ENCODE measurements at places on chromosomes 5 and 9. TPM values are rescaled to one million over a fixed set of nuclear protein-coding genes. Genes with fewer than 3 reads are reported as not detected.

The RASEF gene
- 0.12 TPM for total RNA-seq

The MLANA gene
- total RNA-seq, result not detected

DNA sequence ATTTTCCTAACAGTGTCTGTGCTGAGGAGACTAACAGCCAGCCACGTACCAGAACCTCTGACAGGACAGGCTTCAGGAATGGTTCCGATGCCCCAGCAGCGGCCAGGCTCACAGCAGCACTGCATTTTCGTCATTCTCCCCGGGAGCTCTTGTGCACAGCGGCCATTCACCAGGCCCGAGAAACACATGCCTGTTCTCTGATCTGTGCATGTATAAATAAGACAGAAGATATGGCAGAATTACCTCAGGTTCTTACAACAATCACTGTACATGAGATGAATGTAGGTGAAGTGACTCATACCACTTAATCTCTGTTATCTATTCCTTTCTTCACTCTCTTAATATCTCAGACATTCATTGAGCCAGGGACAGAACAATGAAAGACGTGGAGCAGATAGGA lies 143.0 kb downstream of the FBN2 start:
- DNase-seq, result no peak

GRCh38 chr9:131138676-131139075 lies 13.3 kb downstream of the NUP214 start:
- DNase-seq, result no peak

DNA sequence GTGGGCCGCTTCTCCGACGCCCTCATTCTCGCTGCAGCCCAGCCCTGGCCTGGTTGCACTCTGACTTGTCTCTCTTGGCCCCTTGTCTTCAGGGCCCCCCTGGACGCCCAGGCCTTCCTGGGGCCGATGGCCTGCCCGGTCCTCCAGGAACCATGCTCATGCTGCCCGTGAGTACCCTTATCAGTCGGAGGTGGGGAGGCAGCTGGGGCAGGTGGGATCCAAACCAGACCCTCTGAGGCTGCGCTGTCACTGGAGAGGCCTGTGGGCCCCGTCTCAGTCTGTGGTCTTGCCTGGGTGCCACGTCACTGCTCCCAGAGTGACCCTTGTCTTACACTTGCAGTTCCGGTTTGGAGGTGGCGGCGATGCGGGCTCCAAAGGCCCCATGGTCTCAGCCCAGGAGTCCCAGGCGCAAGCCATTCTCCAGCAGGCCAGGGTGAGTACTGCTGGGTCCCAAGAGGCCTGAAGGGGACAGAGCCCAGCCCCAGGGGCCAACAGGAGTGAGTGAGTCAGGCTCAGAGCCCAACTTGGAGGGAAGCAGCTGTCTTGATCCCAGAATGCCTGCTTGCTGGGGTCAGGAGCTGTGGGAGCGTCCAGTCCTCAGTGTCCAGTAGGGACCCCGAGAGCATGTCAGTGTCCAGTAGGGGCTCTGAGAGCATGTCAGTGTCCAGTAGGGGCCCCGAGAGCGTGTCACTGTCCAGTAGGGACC lies 109.0 kb downstream of the COL5A1 start:
- no peak for DNase-seq

DNA sequence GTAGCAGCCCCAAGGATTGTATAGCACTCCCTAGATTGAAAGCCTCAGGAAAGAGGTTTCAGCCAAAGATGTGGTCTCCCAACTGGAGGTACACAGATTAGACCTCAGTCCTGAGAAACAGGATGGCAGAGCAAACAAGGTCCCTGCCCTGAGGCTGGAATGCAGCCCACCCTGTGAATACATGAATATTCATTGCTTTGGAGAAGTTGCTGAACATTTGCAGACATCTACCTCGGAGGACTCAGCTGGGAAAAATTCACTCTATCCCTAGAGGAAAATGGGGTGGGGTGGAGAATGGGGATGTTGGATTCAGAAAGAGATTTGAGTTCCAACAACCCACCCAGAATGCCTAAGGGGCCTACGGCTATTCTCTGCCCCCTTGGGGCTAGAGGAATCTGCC lies 129.4 kb downstream of the SLIT3 start:
- DNase-seq, result no peak

DNA sequence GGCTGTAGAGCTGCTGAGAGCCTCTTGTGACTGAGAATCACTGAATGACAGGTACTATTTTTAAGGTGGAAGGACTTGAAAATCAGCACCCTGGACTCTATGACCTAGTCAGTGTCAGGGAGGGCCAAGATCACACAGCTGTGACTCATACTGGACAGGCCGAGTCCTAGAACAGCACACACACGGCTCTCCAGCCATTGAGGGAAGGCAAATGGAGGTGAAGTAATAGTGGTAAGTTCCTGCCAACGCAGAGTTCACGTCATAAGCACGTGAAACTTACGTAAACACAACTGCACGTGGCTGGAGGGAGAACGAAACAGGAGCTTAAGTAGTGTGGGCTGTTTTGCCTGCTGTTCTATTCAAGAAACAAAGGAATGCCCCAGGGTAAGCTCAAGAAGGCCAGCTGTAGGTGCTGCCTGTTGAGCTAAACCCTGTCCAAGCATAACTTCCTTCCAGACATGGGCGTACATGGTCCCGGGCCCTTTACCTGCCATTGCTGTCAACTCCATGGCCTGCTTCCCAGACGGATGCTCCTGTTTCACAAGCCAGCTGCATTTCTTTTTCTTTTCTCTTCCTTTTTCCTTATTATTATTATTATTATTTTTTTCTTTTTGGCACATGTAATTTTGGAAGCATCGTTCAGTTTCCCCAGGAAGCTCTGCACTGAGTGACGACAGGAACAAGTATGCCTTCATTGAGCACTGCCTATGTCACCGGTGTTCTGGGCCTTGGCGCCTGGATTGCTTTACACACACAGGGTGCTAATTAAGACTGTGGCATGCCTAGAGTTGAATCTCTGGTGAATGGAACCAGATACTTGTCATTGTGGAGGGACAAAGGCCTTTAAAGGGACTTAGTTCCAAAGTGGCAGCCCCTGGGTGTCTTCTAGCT lies 10.2 kb upstream of the LCP2 start:
- no peak for DNase-seq

All from HCT116 (cell line).